ENCODE measurements at places on chromosomes 1 and 21.

DNA sequence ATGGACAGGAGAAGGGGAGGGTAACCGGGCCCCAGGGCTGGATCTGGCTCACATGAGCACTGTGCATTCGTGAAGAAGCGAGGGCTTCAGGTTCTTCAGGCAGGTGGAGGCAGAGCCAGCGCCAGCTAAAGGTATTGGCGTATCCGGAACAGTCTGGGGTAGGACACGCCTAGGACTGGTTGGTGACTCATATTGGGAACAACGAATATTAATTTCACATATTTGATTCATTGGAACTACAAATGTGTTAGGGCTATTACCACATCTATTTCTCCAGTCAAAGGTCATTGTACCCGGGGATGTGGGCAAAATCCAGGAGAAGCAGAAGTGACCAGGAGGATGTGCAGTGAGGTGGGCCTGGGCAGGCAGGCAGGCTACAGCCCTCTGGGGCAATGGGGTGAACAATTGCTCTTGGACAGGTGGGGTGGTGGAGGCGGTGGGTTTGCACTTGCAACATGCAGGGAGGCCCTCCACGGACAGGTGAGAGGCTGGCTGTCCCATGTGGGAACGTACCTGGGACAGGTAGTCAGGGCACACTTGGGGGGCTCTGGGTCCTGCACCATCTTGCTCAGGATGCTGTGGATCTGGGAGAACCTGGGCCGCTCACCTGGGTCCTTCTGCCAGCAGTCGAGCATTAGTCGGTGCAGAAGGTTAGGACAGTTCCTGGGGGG lies 26.7 kb downstream of the CDCA8 start:
- no peak for DNase-seq

GRCh38 chr1:51301844-51302162 lies 28.6 kb downstream of the TTC39A start:
- DNase-seq: no peak

- DNase-seq: peak; percentile 19
Observed at GRCh38 chr21:29892379-29892778, 47.4 kb downstream of the GRIK1 start.

GRCh38 chr1:15296585-15297321 lies 49.7 kb downstream of the FHAD1 start:
- no peak for DNase-seq

- no peak for DNase-seq
Observed at GRCh38 chr1:227778401-227778947, 37.0 kb upstream of the PRSS38 start.

- no peak for DNase-seq
Observed at GRCh38 chr1:19495799-19496526, 10.6 kb upstream of the CAPZB start.

DNA sequence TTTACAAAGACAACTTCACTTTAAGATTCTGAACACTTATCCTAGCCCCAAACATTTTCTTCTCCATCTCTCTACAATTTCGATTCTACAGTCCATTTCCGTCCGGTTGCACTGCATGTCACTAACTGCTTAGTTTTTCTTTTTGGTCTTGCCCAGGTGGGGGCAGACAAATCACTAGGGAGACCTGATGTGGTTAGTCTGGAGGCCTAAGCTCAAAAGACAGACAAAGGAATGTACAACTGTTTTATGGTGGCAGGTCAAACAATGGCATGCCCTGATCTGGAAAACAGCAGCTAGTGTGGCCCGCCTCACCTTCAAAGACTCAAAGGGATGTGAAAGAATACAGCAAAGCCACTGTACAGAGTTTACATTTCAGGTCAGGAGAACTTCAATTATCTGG lies 3.8 kb downstream of the ETV3 start:
- DNase-seq: no peak

GRCh38 chr1:155981266-155982088 lies 3.1 kb upstream of the ARHGEF2 start:
- DNase-seq: no peak

DNA sequence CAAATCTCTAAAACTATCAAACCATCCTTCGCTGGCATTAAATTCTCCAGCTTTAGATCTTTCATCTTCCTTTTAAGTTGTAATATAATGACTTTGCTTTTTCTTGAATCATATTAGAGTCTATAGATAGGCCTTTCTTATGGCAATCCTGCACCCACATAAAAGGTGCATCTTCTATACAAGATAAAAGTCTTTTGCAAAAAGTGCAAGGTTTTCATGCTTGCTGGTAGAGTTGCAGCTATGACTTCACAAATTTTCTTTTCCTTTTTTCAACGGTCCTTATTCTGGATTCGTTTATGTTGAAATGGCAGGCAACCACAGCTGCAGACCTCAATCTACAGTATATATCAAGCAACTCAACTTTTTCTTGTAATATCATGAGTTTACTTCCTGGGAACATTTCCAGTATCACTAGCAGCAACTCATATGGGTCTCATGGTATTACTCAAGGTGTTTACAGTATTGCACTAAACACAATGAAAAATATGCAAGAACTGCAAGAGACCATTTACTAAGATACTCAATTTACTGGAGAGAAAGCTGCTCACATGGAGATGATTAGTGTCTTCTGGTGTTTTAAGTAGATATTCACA lies 22.1 kb downstream of the OMA1 start:
- DNase-seq: no peak

- DNase-seq: no peak
Observed at GRCh38 chr21:39132248-39132647, 51.0 kb downstream of the PSMG1 start.

- no peak for DNase-seq
Observed at GRCh38 chr1:7584157-7584556, 186.9 kb upstream of the VAMP3 start.

All from NCI-H1092 treated with DMSO at 0.1 percent for 48 hours (cell line).